Progenitor cell of endocrine pancreas (in vitro differentiated cells): ENCODE measurements at places on chromosomes 7 and 10. TPM values are rescaled to one million over a fixed set of nuclear protein-coding genes. Genes with fewer than 3 reads are reported as not detected.

The FOXI2 gene
- 1.7 and 4.7 TPM in 2 replicates for total RNA-seq

The AKR1B1 gene
- total RNA-seq = 96.0 and 99.8 TPM in 2 replicates

The FFAR4 gene
- 0.07 and 0.13 TPM in 2 replicates for total RNA-seq

DNA sequence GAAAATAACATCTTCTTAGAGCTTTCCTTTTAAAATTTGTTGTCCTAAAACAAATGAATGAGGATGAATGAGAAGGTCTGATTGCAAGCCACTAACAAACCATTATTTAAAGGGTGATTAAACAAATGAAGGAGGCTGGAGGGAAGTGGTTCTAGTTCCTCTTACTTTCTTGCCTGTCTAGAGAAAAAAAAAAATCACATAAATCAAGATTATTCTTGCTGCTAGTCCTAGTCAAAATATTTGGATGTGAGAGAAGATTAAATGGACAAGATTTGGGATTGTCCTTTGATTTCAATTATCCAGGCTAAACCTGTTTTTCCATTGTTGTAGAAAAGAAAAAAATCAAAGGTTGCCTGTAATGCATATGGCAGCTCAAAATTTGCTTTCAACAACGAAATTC is 3.3 kb downstream of the SKAP2 start:
- no peaks in the 10 kb centered on the region for H3K36me3 ChIP-seq
- no peak for DNase-seq
- peaks cover 67% of the 10 kb centered on the region for H3K4me1 ChIP-seq
- H3K27ac ChIP-seq = peak overlapping the region; percentile 54
- no peak overlapping the region for H3K4me3 ChIP-seq

GRCh38 chr7:4265066-4265465 is 417.0 kb upstream of the FOXK1 start:
- no peak overlapping the region for H3K27ac ChIP-seq
- peaks cover 5% of the 10 kb centered on the region for H3K36me3 ChIP-seq
- H3K4me1 ChIP-seq = no peaks in the 10 kb centered on the region
- no peak overlapping the region for H3K4me3 ChIP-seq

- H3K27ac ChIP-seq = no peak overlapping the region
- H3K4me3 ChIP-seq = no peak overlapping the region
- DNase-seq = no peak
- H3K27me3 ChIP-seq = no peaks in the 10 kb centered on the region
- no peaks in the 10 kb centered on the region for H3K4me1 ChIP-seq
Observed at GRCh38 chr7:128841921-128842673, 11.9 kb downstream of the FLNC start.

DNA sequence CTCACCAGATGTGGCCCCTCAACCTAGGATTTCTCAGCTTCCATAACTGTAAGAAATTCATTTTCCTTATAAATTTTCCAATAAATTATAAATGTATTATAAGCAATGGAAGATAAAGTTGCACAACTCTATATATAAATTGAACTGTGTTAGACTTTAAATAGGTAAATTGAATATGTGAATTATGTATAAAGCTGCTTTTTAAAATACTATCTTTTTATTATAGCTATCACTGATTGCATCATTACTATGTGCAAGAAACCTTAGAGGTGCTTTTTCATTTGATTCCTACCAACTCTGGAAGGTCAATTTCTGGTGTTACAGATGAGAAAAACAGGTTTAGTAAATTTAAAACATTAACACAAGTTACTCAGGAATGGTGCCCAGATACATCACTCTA is 8.4 kb downstream of the MTERF1 start:
- H3K4me1 ChIP-seq = no peaks in the 10 kb centered on the region
- H3K27ac ChIP-seq = no peak overlapping the region
- DNase-seq = no peak
- peaks cover 15% of the 10 kb centered on the region for H3K36me3 ChIP-seq
- no peak overlapping the region for H3K4me3 ChIP-seq

GRCh38 chr7:47335557-47336471 is 246.1 kb downstream of the TNS3 start:
- H3K36me3 ChIP-seq = peaks cover 19% of the 10 kb centered on the region
- no peak overlapping the region for H3K4me3 ChIP-seq
- H3K27me3 ChIP-seq = no peaks in the 10 kb centered on the region
- H3K4me1 ChIP-seq = peaks cover 6% of the 10 kb centered on the region
- no peak for DNase-seq

DNA sequence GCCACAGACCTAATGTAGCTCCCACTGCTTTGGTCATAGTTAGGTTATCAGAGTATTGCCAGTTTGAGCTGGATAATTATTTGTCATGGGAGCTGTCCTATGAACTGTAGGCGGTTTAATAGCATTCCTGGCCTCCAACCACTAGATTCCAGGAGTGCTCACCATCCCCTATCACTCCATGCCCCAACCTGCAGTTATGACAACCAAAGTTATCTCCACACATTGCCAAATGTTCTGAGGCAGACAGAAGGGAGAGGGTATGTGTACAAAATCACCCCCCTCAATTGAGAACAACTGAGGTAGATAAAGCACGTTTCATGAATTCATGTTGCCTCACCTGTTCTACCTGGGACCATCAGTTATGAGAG is 119.0 kb upstream of the CACUL1 start:
- peaks cover 5% of the 10 kb centered on the region for H3K4me1 ChIP-seq
- no peak overlapping the region for H3K27ac ChIP-seq
- H3K27me3 ChIP-seq = no peaks in the 10 kb centered on the region
- no peaks in the 10 kb centered on the region for H3K36me3 ChIP-seq
- no peak overlapping the region for H3K4me3 ChIP-seq

- peak overlapping the region; percentile 63 for H3K27ac ChIP-seq
- DNase-seq = no peak
- H3K36me3 ChIP-seq = peaks cover 5% of the 10 kb centered on the region
- no peaks in the 10 kb centered on the region for H3K27me3 ChIP-seq
Observed at GRCh38 chr7:66119245-66119850, 4.7 kb downstream of the CRCP start.

- no peak overlapping the region for H3K4me3 ChIP-seq
- peaks cover 6% of the 10 kb centered on the region for H3K4me1 ChIP-seq
- DNase-seq = no peak
- no peak overlapping the region for H3K27ac ChIP-seq
- H3K36me3 ChIP-seq = peaks cover 5% of the 10 kb centered on the region
Observed at GRCh38 chr7:123675181-123675473, 19.5 kb downstream of the LMOD2 start.

GRCh38 chr10:58079461-58079860 is 188.2 kb downstream of the IPMK start:
- DNase-seq = no peak
- no peak overlapping the region for H3K27ac ChIP-seq
- H3K36me3 ChIP-seq = no peaks in the 10 kb centered on the region
- no peak overlapping the region for H3K4me3 ChIP-seq

GRCh38 chr7:44986218-44987053 is 7.6 kb upstream of the MYO1G start:
- peak overlapping the region; percentile 95 for H3K4me3 ChIP-seq
- H3K4me1 ChIP-seq = peaks cover 38% of the 10 kb centered on the region
- DNase-seq = peak; percentile 87

- peak; percentile 30 for DNase-seq
- no peak overlapping the region for H3K4me3 ChIP-seq
- H3K27me3 ChIP-seq = peaks cover 11% of the 10 kb centered on the region
- peaks cover 4% of the 10 kb centered on the region for H3K4me1 ChIP-seq
Observed at GRCh38 chr7:51366930-51367613, 50.5 kb upstream of the COBL start.

DNA sequence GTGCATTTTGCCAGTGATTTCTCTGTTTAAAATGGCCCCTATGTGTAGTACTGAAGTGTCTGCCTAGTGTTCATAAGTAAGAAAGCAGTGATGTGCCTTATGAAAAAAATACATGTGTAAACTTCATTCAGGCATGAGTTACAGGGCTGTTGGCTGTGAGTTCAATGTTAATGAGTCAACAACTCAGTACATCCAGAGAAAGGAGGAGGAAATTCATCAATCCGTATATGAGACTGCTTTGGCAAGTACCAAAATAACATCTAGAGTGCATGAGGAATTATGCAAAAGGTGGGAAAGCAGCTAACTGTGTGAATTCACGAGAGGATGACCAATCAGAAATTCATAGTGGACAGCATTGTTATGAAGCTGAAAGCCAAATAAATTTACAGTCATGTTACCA is 255.6 kb downstream of the ZEB1 start:
- peaks cover 3% of the 10 kb centered on the region for H3K27me3 ChIP-seq
- DNase-seq = no peak
- H3K4me1 ChIP-seq = no peaks in the 10 kb centered on the region
- H3K36me3 ChIP-seq = no peaks in the 10 kb centered on the region
- no peak overlapping the region for H3K27ac ChIP-seq

- no peaks in the 10 kb centered on the region for H3K36me3 ChIP-seq
- peaks cover 19% of the 10 kb centered on the region for H3K4me1 ChIP-seq
- no peaks in the 10 kb centered on the region for H3K27me3 ChIP-seq
- H3K27ac ChIP-seq = peak overlapping the region; percentile 79
- peak overlapping the region; percentile 55 for H3K4me3 ChIP-seq
- no peak for DNase-seq
Observed at GRCh38 chr10:72248468-72249151, 25.1 kb upstream of the DDIT4 start.

DNA sequence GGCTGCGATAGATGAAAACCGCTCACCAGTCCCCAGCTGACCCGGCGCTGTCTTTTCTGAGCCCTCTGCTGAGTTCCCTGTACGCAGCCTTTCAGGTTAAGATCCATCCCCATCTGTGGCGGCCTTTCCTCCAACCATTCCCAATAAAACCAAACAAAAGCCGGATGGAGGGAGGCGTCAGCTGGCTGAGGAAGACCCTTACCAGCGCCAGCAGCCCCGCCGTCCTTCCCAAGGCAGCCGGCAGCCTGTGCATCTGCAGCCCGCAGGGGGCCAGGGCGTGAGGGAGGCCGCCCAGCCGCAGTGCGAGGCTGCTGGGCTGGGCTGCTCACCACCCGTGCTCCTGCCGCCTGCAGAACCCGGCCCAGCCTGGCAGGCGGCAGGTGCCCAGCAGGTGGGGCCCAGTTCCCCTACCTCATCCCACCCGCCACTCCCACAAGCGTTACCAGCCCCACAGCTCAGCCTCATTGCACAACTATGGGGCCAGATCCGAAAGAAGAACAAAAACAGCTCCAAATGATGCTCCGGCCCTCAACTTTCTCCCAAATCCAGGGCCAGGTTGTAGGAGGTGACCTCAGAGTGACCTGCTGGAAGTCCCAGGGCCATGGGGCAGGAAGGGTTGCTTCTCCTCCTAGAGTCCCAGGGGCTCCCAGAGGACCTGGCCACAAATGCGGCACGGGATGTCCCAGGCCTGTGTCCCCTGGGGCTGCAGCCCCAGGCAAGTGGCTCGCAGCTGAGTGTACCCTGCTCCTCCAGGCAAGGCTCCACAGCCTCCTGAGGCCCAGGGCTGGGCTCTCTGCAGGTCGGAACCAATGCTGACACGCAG is 23.8 kb downstream of the PAPOLB start:
- H3K36me3 ChIP-seq = no peaks in the 10 kb centered on the region
- DNase-seq = no peak
- no peak overlapping the region for H3K4me3 ChIP-seq
- peaks cover 4% of the 10 kb centered on the region for H3K27me3 ChIP-seq
- no peaks in the 10 kb centered on the region for H3K4me1 ChIP-seq
- no peak overlapping the region for H3K27ac ChIP-seq

GRCh38 chr10:99869581-99870122 is 87.2 kb downstream of the ABCC2 start:
- DNase-seq = no peak
- peaks cover 7% of the 10 kb centered on the region for H3K36me3 ChIP-seq
- H3K27me3 ChIP-seq = no peaks in the 10 kb centered on the region
- peaks cover 13% of the 10 kb centered on the region for H3K4me1 ChIP-seq
- H3K4me3 ChIP-seq = no peak overlapping the region

DNA sequence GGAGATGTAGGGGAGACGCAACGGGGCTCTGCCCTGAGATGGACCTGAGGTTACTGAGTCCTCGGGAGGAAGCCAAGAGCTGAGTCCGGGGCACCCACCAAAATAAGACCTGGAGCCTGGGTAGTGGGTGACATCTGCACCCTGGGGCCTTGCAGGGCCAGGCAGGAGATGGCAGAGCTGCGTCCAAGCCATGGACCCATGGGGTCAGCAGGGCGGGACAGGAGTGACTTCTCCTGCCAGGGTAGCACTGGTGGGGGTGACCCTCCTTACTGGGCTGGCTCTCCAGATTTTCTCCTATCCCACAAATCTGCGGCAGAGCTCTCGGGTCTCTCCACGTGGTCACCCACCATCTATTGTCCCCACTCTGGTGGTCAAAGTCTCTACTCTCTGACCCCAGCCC is 2.1 kb downstream of the GHRHR start:
- H3K27me3 ChIP-seq = peaks cover 36% of the 10 kb centered on the region
- no peak overlapping the region for H3K27ac ChIP-seq
- no peaks in the 10 kb centered on the region for H3K36me3 ChIP-seq
- no peak for DNase-seq

- no peak overlapping the region for H3K4me3 ChIP-seq
- peaks cover 13% of the 10 kb centered on the region for H3K36me3 ChIP-seq
- DNase-seq = no peak
- H3K27ac ChIP-seq = no peak overlapping the region
- no peaks in the 10 kb centered on the region for H3K27me3 ChIP-seq
- no peaks in the 10 kb centered on the region for H3K4me1 ChIP-seq
Observed at GRCh38 chr10:79286318-79286951, 60.8 kb upstream of the PPIF start.
